ENCODE measurements at places on chromosomes 12 and 14. TPM values are rescaled to one million over a fixed set of nuclear protein-coding genes. Genes with fewer than 3 reads are reported as not detected.

The OAS1 gene
- total RNA-seq, result 2.2 TPM

The KLHL33 gene
- 0.17 TPM for total RNA-seq

DNA sequence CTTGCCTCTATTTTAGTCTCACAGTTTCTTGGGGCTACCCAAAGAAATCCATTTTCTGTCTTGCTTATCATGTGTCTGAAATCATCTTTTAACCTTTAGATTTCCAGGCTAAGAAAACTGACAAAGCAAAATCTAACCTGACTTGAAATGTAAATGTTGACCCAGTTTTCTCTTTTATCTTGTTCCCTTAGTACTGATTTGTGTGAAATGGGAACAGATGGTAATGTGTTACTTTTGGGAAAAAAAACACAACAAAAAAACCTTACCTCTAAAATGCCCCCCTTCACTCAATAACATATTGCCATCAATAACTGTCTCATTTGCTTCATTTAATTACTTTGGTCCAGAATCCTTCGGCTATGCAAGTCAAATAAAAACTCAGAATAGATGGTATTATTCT, 383.2 kb upstream of the DCN start:
- no peak for DNase-seq

DNA sequence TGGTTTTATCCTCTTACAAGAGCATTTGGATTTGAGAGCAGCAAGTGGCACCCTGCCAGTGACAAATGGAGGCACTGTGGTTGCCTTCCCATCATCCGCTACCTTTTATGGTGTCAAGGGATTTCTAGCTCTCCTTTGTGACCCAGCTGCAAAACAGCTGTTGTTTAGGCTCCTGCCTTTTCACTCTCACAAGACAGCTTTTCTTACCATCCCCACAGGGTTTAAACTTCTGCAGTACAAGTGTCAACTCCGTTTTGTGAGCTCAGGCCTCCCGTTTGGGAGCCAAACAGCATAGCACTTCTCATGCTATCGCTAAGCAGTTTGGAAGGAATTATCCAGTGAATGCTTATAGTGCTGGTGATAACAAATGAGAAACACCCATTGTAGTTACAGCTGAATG, 331.4 kb downstream of the TMTC2 start:
- no peak for DNase-seq

DNA sequence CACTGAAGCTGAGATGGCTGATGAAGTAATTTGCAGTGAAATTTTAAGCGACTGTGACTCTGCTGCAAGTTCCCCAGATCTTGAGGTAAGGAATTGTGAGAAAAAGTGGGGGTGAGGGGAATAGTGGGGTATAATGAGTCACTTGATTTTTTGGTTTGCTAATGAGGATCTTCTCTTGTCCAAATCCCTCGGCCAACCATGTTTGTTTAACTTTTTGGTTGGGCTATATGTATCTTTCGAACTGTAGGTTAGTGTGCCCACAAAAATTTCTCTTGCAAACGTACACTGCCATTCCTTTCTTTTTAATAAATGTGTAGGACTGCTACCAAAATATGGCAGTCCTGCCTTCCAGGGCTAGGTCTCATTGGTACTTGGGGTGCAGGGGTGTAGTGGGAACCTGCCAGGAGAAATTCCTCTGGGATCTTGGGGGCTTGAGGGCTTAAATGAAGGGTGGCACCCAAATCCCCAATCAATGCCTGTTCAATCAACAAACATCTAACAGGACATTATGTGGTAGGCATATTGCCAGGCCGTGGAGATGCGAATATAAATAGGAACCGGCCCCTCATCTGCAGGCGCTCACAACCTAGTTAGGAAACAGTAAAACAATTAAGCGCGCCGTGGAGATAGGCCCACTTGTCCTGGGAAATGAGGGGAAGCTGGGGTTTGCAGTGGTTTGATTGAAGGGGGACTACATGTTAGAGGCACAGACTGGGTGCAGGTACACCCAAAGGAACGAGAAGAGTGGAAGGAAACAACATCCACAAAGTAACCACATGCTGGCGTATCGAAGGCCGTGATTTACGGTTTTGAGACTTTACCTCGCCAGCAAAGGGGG, 1.3 kb upstream of the PABPN1 start:
- DNase-seq, result no peak

DNA sequence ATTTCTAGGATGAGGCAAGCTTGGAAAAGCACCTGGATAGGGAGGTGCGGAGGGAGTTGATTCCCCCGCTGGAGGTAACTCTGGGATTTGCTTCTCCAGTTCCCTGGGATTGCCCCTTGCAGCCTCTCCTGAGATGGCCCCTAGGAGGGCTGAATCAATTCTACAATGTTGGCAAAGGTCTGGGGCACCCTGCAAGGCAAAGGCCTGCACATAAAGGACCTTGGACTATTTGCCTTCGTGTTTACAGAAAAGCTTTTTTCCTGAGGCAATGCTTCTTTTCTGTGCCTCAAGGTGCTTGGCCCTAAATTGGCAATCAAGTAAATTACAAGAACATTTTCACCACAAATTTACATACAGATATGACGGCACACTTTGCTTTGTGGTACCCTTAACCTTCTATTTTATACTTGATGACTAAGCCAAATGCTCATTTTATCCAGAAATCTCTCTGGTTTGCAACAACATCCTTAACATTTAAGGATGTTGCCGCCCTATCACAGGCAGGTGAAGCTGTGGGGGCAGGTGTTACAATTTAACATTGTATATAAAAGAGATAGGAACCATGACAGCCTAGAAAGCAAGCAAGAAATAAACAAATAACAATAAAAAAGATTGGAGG, 40.3 kb downstream of the TIMELESS start:
- no peak for DNase-seq

DNA sequence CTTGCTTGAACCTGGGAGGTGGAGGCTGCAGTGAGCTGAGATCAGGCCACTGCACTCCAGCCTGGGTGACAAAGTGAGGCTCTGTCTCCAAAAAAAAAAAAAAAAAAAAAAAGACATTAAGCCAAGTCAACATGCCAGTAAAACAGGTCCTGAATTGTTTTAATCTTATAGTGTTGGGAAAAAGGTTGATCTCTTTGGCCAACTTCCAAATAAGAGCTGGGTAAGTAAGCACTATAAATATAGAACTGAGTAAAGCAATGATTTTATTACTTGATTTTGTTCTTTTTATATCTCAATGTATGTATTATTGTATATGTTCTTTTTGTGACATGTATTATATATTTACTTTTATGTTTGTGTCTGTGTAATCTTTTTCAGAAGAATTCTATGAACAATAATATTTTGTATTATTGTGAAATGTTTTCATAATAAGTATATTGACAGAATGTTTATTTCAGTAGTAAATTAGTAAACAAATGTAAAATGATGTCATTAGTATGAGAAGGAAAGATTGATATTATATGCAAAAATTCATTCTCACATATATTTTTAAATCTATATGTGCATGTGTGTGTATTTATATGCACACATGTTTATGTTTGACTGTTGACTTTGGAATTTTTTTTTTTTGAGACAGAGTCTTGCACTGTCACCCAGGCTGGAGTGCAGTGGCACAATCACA, 9.6 kb upstream of the AKAP6 start:
- no peak for DNase-seq

DNA sequence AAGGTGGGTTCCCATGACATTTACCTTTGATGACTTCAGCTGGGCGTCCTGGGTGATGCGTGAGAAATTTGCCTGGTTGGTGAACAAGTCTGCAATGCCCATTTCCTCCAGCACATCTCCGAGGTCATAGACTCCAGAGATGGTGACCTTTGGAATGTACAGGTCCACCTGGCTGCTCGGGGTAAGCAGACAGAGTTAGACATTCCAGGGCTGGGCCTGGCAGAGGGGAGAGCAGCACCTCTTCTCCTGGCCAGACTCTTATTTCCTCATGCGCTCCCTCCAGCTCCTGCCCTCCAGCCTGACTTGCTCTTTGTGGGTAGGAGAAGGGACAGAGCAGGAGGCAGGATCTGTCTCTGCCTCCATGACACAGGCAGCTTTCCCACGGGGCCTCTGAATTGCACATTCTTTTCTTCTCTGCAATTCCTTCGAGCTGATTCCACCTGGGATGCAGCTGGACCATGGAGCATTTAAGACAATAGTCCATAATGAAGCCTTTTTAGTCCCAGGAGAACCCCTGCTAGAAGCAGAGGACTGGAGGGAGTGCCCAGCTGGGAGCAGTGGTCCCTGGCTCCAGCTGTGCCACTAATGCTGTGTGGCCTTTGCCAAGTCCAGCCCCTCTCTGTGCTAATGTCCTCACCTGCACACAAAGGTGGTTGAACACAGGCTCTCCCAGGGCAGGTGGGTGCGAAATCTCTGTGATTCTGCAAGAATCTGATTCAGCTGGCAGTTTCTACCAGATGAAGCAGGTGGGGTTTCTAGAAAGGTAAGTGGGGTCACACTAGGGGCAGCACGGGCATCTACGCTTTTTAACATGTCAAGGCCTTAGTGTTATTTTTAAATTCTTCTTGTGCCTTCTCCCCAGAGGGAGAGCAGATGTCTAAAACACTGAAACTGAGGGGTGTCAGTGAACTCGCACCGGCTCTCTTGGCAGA, 13.2 kb upstream of the SERPINA10 start:
- DNase-seq, result no peak

- no peak for DNase-seq
Observed at GRCh38 chr12:129071362-129071761, 218.1 kb downstream of the GLT1D1 start.

GRCh38 chr12:124655048-124655697, 87.8 kb upstream of the NCOR2 start:
- no peak for DNase-seq
